ENCODE measurements at places on chromosomes 5 and 9.

GRCh38 chr5:175738126-175738525 lies 80.3 kb downstream of the HRH2 start:
- DNase-seq, result no peak

DNA sequence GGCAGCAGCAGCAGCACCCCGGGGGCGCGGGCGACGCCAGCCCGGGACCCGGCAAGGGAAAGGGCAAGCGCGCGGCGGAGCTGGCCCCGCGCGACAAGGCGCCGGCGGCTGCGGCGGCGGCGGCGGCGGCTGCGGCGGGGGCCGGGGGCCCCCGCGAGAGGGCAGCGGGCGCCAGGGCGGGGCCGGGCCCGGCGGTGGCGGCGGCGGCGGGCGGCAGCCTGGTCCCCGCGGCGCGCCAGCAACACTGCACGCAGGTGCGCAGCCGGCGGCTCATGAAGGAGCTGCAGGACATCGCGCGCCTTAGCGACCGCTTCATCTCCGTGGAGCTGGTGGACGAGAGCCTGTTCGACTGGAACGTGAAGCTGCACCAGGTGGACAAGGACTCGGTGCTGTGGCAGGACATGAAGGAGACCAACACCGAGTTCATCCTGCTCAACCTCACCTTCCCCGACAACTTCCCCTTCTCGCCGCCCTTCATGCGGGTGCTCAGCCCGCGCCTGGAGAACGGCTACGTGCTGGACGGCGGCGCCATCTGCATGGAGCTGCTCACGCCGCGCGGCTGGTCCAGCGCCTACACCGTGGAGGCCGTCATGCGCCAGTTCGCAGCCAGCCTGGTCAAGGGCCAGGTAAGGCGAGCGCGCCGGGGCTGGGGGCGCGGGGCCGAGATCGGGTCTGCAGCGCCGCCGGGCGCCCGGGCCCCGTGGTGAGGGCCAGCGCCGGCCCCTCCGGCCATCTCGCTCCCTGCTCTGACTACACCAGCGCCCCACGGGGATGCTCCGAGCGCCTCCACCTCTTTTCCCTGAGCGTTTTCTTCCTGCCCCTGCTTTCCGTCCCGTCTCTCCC lies at the start of gene UBE2QL1:
Gene UBE2QL1, plus strand, starts transcription at position 238 of the 843 bp plus-strand sequence. Its CDS starts 35 bp downstream, at position 273.
- peak; percentile 3 for DNase-seq

- DNase-seq, result no peak
These were observed 35.2 kb upstream of the CSNK1G3 start for GRCh38 chr5:123476731-123477130.

DNA sequence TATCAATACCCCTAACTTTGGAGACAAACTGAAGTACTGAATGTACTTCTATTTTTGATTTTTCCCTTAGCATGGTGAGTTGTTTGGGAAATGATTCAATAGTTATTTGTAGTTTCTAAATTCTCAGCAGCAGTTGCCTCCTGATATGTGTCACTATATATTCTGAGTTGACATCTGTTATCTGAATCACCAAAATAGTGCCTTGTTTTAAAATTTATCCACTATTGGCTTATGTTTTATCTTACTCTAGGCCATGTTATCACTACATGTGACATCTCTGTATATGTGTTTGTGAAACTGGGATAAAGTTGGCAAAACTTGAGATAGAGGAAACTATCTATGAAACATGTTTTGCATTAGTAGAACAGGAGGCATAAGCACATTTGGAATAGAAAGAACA lies 317.6 kb downstream of the TLE4 start:
- DNase-seq, result peak; percentile 80
